Activated naive CD4-positive, alpha-beta T cell treated with anti-CD3 and anti-CD28 coated beads, Interleukin-2, amount 50 U/mL, for 72 hours (primary cell): ENCODE measurements at places on chromosomes 13 and 19. TPM values are rescaled to one million over a fixed set of nuclear protein-coding genes. Genes with fewer than 3 reads are reported as not detected.

- no peak for DNase-seq
Measured at GRCh38 chr19:35246466-35247092, 2.2 kb upstream of the LSR start.

DNA sequence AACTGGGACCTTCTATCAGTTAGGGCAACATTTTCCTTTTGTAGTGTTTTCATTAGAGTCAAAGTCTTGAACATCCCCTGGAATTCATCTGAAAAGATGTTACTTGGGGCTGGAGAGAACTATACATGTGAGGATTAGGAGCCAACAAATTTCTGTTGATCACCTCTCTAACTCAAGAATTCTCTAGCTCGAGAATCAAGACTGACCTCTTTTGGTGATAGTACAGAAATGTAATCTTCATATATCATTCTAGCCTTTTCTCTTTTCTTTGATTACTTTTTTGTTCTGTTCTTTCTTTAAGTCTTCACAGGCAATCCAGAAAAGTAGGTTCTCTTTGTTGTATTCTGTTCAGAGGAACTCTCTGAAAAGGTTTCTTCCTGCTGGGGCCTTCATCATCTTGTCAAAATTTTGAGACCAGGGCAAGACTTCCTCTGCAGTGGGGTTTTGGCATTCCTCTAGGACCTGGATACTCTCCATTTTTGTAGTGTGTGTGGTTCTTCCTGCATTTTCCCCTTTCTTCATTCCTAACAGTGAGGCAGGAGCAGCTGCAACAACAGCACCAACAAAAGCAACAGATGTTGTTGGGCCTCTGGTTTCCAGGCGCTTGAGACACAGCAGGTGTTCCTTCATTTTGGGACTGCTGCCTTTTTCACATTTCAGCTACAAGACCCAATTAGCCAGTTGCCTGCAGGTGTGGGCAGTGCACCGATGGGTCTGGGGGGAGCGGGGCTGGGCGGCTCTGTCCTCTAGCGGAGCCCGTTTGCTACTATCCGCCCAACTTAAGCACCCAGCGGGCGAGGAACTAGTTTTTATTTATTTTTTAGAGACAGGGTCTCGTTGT lies 26.2 kb downstream of the ELF1 start:
- no peak for DNase-seq

SYNGR4 gene
- 0.41 TPM for total RNA-seq

GRCh38 chr19:2609389-2610116 lies 92.9 kb downstream of the GNG7 start:
- DNase-seq, result no peak

GRCh38 chr13:33213797-33214196 lies 71.8 kb downstream of the STARD13 start:
- no peak for DNase-seq

- DNase-seq, result no peak
Measured at GRCh38 chr19:55459950-55460657, 1.3 kb downstream of the ISOC2 start.

BRME1 gene
- 5.1 TPM for total RNA-seq
